ENCODE measurements at places on chromosomes 1 and 21.

DNA sequence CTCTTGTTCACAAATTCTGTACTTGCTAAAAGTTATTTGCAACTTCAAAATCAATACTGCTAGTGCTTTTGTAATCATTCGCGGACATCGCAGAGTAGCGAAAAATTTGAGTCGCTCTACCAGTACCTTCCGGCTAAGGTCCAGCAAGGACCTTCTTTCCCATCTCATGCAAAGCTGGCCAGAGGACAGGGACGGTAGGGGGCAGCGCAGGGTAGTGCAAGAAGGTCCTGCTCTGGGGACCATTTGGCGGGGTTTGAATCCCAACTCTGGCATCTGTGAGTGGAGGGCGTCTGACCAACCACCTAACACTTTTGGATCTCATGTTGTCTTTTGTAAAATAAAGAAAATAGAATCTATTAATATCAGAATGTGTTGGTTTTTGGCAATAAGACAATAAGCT, 258.3 kb downstream of the SPATA17 start:
- no peak for DNase-seq

DNA sequence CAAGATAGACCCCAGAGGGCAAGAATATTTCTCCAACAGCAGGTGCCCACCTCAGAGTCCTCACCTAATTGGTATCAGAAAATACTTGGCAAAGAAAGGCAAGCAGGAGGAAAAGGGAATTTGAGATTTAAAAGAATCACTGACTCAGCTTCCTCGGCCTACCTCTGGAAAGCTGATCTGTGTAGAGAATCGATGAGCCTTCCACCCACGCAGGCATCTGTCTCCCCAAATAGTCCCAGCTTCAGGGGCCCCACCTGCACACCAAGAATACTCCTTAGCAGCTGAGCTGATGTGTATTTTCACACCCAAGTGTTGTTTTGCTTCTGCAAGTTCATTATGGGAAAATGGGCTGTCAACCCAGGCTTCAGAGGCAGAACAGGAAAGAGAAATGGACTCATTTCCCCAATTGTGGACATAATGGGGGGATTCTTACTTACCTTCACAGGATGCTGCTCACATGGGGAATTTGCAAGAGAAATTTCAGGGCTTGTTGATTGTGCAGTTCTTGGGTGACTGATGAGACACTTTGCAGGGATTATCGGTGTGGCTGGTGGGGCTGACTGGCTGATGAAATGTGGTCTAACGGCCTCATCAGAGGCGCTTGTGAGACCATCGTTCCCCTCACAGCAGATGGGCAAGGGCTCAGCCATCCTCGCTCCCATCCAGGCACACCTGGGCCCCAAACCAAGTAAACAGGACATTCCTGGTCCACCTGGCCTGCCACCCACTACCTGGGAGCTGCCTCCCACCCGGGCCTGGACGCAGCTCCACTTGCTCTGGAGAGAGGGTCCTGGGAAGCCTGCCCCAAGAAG, 436.3 kb downstream of the PTPRU start:
- no peak for DNase-seq

DNA sequence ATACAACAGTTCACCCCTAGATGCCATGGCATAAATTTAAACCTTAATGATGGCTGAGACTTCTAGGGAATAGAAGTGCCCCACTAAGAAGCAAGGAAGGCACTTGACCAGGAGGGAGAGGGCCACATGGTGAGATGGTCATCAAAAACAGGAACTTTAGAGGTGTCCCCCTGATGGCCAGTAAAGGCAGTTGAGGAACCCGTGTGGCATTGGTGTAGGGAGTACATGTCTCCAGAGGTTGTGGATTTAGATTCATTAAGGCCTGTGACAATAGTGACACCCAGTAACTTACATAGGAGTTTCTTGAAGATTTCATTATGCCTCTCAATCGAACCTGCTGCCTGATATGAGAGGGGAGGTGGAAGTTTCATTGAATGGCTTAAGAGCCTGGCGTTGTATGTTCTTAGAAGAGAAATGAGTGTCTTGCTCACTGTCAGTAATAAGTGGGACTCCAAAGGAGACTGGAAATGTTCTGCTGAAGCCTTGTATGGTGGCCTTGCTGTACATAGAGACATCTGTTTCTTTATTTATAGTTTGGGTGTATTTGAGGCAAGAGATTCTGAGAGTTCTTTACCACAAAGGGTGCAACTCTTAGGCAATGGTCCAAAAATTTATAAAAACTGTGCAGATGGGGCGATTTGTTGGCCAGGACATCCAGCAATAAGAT, 27.9 kb downstream of the EDARADD start:
- no peak for DNase-seq

DNA sequence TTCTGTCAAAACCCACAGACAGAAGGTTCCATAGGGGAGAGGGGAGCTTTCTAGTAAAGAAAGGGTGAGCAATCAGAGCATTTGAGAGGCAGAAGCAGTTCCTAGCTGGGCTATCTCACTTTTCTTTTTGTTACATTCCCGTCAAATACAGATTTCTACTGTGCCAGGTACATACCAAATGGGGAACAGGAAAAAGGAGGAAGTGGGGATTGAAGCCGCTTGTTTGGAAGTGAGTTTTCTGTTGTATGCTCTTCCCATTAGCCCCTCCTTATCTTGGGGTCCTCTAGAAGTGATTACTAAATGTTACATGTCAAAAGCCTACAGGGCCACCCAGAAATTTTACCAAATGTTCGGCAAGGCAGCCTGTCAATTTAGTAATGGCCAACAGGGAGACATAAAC, 116.1 kb downstream of the PAPPA2 start:
- DNase-seq, result no peak

DNA sequence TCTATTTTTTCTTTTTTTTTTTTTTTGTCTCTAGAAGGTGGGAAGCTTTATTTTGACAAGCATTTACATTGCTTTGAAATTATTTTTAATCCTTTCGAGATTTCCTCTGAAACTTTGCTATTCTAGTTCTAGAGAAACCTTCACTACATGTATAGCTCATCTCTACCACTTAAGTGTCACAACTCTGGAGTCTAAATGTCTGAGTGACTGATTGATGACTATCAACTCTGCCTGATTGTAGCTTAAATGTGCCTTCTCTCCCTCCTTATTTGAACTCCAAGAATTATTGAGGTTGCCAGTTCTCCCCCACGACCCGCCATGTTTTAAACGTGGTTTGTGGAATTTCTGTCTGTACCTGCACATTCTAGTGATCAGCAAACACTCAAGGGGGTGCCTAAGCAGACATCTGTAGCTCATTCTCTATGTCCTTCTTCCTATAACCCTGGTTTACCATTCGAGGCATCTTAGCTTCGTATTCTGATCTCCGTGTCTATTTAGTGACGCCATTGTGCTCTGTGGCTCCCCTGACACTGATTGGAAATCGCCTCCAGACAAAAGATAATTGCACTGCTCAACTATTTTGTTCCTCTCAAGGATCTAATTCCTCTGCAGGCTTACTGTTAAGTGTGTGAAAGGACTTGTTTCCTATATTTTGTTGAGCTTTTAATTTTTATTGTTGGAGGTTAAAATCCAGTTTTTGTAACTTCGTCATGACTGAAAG, 1570.6 kb downstream of the BRINP3 start:
- no peak for DNase-seq

- DNase-seq, result no peak
Measured at GRCh38 chr1:66528580-66528979, 5.4 kb upstream of the SGIP1 start.

GRCh38 chr1:22317920-22318243, 133.8 kb upstream of the ZBTB40 start:
- DNase-seq, result no peak

GRCh38 chr1:34736692-34737091, 18.2 kb upstream of the GJB5 start:
- DNase-seq, result no peak

DNA sequence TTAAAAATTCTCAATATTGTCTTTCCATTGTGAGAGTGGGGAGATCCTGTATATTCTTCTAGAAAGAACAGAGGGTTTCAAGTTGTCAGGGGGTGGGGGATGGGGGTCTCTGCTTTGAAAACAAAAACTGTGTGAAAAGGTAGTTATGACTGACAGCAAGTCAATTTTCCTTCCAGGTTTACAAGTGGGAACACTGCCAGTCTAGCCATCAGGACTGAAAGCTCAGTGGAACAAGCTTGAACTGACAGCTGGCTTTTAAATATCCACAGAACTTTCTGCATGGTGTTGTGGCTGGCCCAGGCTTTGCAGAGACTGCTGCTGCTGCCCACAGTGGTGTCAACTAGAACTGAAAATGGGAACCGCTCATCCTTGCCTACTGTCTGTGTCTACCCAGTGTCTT, 162.6 kb downstream of the TNR start:
- DNase-seq, result no peak

DNA sequence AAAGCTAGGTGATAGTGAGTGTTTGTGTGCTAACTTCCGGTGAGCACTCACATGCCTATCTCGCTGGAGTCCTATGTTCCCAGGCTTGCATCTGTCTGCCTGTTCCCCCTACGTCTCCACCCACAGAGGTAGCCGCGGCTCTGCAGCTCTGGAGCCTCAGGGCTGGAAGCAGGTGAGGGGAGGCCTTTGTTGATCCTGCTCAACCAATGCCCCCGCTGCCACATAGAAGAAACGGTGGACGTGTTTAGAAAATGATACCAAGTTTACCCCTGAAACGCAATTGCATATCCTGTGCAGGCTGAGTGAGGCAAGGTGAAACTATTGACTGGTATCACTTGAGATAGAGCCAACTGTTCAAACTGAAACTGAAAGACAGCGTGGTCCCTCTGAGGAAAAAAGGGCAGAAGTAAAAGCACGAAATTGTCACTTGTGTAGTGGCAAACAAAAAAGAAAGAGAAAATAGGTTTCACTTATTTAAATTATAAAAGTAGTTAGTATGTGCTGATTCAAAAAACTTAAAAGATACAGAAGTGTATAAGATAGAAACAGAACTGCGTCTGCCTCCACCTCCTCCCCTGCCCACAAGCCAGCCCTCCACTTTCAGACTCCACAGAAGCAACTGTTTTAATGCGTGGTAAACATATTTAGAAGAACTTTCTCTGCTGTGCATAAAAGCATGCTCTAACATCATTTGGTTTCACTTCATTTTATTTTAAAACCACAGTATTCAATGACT, 38.6 kb upstream of the ETS2 start:
- DNase-seq, result no peak

DNA sequence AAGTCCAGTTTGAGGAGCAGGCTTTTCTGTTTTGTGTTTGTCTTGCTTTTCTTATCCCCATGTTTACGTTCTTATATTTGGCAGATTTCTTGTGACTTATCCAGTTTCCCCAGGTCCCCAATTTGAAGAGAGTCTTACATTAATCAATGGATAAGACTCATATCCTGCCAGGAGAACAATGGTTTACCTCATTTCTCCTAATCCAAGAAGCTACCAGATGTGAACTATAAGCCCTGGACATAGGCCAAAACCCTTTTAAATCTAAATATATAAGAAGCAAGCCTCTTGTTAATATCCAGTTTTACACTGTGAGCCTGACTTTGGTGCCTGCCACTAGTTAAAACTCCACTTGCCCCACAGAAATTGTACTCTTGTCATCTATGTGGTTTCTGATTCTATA, 15.1 kb upstream of the COP1 start:
- DNase-seq, result no peak

DNA sequence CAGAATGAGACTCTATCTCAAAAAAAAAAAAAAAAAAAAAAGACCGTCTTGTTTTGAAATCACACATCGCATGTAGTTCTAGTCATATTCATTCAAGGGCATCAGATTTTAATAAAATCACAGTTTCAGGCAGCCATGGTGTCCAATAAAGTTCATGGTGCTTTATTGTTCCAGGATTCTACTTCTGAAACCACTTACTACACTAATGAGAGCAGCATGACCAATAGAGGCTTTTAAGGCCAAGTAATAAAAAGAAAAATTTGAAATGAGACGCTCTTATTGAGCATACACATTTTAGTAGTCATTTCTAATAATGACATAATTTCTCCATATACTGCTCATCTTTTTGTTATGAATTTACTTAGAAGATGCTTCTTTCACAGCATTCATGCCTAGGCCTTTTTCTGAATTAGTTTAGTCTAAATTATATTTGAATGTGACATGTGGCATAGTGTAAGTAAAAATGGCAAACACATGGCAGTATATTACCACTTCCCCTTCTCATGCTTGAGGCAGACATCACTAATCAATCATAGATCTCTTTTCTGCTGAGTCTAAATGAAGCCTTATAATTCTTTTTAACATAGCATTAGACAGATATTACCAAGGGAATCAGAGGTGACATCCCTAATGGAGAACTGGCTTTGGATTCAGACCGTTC, 18.5 kb downstream of the NTMT2 start:
- no peak for DNase-seq

- no peak for DNase-seq
Measured at GRCh38 chr21:33761441-33762036, 119.2 kb downstream of the ITSN1 start.

DNA sequence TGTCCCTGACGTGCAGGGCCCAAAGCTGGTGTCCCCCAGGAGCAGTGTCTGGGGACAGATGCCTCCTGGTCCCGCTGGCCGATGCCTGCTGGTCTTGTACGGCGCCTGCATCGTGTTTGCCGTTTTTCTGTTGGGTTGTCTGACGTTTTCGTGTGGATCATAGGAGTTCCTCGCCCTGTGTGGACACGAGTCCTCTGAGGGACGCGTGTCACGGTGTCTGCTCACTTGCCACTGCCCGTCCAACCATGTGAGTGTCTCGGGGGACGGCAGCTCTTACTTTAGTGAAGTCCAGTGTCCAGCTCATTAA, 7.4 kb downstream of the MIB2 start:
- no peak for DNase-seq

- no peak for DNase-seq
Measured at GRCh38 chr1:1986451-1987141, 17.0 kb downstream of the CFAP74 start.

DNA sequence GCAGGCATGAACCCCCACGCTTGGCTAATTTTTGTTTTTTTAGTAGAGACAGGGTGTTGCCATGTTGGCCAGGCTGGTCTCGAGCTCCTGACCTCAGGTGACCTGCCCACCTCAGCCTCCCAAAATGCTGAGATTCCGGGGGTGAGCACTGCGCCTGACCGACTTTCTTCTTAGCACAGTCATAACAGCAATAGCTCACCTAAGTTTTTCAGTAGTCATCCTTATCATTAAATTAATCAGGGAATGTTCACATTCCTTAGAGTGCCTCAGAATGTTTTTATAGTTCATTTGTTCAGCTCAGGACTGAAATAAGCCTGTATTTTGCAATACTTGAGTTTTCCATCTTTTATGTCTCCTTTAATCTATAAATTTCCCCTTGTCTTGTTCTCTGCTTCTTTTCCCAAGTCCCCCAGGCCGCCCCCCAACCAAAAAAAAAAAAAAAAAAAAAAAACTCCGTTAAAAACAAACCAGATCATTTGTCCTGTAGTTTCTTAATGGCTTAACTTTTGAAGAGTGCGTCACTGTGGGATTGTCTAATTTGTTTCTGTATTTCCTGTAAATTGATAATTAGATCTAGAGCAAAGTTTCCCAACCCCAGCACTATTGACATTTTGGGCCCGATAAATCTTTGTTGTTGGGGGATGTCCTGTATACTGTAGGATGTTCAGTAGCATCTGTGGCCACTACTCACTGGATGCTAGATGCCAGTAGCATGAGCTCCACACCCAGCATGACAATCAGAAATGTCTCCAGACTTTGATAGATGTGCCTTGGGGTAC, 120.7 kb downstream of the ITSN1 start:
- no peak for DNase-seq
